ENCODE measurements at places on chromosomes 4 and X.

GRCh38 chr4:110616238-110617074 is 6.4 kb downstream of the PITX2 start:
- no peak for DNase-seq

- DNase-seq, result no peak
Measured at GRCh38 chr4:2824836-2825381, 18.7 kb upstream of the ADD1 start.

DNA sequence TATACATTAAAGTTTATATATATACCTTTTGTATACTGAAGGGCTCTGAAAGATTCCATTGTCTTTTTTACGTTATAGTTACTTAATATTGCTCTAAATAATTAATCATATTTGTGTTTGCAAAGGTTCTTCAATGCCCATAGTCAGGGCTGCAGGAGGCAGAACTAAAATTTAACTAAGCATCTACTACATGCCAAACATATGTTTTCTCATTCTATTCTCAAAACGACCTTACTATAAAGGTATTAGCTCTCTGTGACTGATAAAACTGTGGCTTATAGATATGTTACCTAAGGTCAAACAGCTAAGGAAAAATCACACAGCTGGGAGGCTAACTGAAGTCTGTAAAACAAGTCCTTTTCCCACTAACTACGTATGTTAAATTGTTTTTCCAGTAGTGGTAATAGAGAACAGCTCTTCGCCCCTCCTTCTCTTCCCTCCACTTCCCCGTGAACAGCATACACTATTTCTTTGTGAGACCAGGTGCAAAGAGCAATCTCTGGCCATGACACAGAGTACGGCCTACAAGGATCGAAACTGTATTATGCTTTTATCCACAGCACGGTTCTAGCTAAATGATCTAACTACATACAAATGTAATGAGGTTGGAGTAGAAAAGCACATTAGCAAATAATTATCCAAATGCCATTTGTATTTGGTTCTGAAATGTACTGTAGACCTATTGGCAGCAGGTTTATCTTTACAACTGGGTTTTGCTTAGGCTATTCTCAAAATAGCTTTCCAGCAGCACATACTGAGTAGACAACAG is 1.7 kb downstream of the CNOT6L start:
- DNase-seq, result no peak

DNA sequence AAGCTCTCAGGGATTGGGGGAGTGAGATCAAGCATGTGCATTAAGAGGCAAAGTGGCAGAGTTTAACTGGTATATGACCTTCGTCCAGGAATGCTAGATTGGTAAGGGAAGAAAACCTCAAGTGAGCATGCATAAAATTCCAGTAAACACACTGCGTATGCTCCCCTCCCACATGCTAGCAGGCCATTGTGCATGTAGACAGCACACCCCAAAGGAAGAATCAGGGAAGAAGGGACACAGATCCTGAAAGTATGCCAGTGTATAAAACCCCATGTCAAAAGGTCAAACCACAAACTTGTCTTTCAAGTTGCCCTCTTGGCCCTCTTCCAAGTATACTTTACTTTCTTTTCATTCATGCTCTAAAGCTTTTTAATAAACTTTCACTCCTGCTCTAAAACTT is 405.2 kb upstream of the CNKSR2 start:
- DNase-seq, result no peak

- no peak for DNase-seq
Measured at GRCh38 chr4:102693262-102693850, 67.4 kb downstream of the MANBA start.

DNA sequence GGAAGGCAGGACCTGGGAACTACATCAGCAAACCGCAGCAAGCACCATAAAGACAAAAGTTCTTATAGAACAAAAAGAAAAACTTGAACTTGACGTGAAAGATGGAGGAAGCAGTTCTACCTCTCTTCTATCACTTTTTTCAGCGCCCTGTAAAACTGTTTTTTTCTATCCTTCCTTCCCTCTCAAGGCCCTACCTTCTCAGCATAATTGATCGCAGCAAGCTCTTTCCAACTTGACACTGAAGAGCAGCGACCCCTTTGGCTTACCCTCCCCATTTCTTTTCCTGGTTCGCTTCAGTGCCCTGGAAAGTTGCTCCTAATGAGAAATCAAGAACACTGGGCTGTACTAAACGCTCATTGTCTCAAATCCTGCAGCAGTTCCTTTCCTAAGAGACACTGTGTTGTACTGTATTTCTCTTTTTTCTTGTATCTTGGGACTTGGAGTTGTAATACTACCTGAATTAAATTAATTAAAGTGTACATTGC is 150.6 kb upstream of the SLC4A4 start:
- DNase-seq, result no peak

DNA sequence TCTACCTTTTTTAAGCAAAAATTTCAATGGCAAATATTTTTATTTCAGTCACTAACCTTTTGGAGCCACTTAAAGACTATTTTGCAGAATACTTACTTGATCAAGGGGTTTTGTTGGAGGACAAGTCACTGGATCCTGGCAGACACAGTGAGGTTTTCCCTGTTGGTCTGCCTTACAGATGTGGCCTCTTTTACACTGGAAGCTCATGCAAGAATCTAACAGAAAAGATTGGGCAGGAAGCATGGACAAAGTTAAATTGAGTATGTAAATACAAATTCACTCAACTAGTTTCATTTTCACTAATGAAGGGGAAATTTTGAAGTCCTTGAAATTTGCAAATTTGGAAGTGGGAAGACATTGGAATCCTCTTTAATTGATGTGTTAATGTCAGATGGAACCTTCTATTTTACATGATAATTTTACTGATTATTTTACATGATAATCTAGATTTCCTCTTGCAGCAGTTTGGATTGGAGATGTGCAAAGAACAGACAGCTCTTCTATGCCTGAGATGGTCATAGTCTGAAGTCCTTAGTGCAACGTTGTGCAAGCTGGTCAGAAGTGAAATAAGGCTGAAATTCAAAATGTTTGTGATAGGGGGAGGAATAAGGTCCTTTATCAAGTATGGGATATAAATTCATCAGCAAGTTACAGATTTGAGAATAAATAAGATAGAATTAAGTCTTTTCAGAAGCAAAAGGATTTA is 38.4 kb downstream of the SPARCL1 start:
- DNase-seq, result no peak

DNA sequence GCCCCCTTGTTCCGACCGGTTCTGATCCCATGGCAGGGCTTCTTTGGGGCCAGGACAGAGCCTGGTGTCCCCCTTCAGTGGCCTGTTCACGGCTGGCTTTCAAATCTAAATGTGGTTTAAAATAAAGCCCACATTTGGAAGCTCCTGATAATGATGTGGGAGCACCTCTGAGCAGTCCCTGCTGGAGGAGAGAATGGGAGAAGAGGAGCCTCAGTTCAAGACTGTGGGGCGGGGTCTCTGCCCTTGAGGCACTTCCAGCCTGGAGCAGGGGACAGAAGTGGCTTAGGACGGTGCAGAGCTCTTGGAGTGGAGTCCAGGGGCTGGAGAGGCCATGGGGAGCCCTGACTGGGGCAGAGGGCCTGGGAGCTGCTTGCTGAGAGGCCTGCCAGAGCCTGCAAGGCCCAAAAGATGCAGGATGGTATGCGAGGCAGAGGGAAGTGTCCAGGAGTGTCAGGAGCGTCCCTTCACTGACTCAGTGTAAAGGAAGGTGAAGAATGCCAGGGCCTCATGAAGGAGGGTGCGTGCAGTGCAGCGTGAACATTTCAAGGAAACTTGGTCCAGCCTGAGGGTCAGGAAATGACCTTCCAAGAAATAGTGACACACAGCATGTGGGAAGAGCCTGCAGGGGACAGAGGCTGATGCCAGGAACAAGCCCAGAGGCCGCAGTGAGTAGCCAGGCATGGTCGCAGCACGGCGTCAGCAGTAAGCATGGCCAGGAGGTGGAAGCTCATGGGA is 21.1 kb upstream of the TADA2B start:
- no peak for DNase-seq

DNA sequence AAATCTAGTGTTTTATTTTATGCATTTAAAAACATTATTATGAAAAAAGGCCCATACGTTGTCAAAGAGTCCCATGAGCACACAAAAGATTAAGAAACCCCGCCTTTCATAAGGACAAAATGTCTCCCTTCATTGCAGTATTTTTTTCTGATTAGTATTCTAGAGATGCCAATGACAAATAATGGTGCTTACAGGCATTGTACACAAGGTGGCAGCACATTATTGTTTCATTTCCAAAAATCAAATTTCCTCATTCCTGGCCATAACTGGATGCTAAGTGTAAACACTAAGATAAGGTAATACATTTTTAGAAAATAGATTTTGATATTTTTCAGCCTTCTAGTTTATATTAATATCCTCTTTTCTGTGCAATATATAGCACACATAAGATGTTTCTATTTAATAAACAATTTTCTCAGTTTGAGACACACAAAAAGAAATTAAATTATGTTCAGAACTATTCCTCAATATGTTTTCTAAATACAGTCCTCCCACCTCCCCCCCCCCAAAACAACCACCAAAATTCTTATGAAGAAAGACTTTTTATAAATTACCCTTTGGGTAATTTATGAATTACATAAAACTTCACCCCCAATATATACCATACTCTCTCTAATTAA is 47.7 kb downstream of the TIGD2 start:
- no peak for DNase-seq

DNA sequence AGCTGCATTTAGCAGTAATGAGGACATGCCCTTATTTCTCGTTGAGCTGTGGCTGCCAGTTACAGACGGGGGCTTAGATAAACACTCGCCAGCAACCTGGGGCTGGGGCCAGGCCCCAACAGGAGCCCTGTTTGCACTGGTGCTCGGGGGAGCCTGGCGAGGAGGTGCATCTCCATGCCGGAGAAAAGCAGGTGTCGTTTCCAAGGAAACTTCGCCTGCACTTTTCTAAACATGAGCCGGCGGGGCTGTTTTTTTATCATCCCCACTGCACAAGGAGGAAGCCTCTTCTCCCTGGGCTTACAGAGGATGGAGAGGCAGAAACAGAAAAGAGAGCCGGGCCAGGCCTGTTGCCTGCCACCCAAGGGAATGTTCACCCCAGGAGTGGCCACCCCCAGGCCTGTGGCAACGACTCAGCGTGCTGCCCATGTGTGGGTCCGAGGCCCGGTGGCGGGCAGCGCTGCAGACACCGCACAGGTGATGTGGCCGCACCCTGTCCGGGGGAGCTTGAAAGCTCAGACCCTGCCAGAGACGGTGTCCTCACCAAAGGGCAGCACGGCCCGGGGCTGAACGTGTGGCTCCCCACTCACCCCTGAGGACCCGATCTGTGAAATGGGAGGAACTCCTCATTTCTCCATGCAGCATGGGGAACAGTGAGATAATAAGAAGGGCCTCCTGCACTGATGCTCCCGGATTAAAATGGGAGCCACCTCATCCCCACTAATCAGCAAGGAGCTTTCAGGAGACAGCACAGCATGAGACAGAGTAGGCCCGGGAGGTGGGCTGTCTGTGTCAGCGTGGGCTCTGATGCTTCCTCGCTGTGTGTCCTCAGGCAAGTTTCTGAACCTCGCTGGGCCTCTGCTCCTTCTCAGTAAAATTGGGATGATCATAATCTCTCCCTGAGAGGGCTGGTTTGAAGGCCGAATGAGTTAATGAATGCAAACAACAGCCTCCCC is 33.8 kb upstream of the ADRA2C start:
- no peak for DNase-seq

DNA sequence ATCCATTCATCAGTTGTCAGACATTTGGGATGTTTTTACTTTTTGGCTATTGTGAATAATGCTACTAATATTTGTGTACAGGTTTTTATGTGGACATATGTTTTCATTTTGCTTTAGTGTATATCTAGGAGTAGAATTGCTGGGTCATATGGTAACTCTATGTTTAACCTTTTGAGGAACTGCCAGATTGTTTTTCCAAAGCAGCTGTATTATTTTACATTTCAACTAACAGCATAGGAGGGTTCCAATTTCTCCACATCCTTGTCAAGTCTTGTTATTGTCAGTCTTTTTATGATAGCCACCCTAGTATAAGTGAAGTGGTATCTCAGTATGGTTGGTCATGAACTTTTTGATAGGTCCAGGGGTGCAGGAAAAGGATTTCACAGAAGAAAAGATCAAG is 114.5 kb upstream of the FAM9C start:
- no peak for DNase-seq

DNA sequence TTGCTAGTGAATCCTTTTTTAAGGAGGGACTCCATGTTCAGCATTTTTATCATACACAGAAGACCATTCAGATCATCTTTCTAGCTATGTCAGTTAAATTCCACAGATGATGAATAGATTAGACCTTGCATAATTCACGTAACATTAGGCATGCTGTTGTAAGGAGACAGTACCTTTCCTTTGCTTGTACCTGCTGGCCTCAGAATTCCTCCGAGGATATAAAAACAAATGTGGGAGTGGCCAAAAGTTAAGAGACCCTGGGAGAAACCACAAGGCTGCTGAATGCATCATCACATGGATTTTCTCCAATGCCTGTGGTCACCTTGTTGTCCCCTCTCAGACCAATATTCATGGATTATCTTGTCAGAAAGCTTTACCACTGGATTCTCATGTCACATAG is 201.4 kb downstream of the MAGEB17 start:
- no peak for DNase-seq

- DNase-seq, result no peak
Measured at GRCh38 chr4:24885342-24885741, 27.5 kb downstream of the CCDC149 start.

- DNase-seq, result no peak
Measured at GRCh38 chr4:26459054-26459755, 31.1 kb downstream of the CCKAR start.

GRCh38 chr4:16694173-16694883 is 204.1 kb downstream of the LDB2 start:
- DNase-seq, result no peak

GRCh38 chr4:174332741-174333493 is 49.2 kb downstream of the CEP44 start:
- no peak for DNase-seq

DNA sequence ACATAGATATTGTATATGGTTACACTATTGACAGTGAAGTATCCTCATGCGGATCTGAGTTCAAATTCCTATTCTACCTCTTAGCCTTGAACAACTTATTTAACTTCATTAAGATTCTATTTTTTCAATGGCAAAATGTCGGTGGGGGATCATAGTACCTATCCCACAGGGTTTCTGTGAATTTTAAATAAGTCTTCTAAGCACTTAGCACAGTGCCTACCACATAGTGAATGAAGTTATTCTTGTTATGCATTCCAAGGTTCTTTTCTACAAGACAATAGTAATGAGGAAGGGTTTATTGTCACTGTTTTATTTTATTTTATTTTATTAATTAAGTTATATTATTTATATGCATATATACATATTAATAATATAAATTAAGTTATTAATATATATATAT is 8.8 kb upstream of the ENAM start:
- no peak for DNase-seq

GRCh38 chr4:41514169-41514568 is 23.8 kb upstream of the LIMCH1 start:
- DNase-seq, result no peak

DNA sequence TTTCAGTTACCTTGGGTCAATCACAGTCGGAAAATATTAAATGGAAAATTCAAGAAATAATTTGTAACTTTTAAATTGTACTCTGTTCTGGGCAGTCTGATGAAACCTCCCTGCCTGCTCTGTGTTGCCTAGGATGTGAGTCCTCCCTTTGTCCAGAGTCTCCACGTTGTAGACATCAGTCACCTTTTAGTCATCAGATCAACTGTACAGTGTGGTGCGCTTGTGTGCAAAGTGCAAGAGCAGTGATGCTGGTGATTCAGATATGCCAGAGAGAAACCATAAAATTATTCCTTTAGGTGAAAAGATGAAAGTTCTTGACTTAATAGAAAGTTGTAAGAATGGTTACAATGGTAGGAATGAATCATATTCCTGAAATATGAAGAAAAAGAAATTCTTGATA is 1.4 kb downstream of the SPATA4 start:
- no peak for DNase-seq
